ENCODE measurements at places on chromosomes 12 and 14. TPM values are rescaled to one million over a fixed set of nuclear protein-coding genes. Genes with fewer than 3 reads are reported as not detected.

SLC35F4 gene
- total RNA-seq: 0.29 TPM

GALNT8 gene
- not detected for total RNA-seq

KRAS gene
- 19.2 TPM for total RNA-seq

RHEBL1 gene
- 1.6 TPM for total RNA-seq

RGS6 gene
- not detected for total RNA-seq

GYS2 gene
- total RNA-seq: not detected

CAPZA3 gene
- not detected for total RNA-seq

All from placental pericyte (primary cell).